ENCODE measurements at places on chromosomes 3 and 15.

DNA sequence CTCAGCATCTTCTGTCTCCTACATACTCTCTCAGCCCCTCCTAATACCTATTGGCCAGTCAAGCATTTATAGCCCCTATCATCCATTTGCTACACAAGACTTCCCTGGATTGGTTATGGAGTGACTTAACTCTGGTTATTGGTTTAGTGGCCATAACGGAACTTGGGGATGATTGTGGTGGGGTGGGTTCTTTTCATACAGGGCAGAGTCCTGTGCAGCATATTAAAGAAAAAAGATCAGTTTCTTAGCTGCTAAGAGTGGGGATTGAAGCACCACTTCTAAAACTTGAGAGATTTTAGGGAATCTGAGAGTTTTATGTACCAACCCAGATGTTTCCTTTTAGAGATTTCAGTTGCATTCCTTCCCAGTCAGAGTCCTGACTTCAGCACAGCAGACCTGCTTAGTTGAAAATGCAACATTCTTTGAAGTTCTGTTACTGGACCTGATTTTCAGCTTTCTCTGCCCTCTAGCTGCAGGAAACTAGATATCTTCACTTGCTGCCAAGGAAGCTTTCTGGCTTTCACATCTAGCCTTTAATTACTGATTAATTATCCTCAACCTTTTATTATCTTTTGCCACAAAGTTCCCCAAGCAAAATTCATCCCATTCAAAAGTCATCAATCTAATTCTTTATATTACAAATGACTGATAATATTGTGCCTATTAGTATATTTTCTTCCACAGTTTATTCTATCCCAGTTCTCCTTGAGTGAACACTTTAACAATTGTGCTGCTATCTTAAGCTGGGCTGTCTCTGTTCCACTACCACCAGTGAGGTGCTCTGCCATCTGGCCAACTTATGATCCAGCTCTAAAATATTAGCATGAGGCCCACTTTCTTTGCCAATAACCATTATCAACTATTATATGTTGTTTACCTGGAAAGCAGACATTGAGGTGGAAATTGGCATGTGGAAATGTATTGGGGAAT, 906.0 kb upstream of the ALCAM start:
- no peak for DNase-seq

- DNase-seq, result no peak
Observed at GRCh38 chr15:23912191-23912590, 225.1 kb upstream of the NDN start.

- DNase-seq, result peak; percentile 58
Observed at GRCh38 chr3:186931532-186932280, 1.4 kb downstream of the ST6GAL1 start.

DNA sequence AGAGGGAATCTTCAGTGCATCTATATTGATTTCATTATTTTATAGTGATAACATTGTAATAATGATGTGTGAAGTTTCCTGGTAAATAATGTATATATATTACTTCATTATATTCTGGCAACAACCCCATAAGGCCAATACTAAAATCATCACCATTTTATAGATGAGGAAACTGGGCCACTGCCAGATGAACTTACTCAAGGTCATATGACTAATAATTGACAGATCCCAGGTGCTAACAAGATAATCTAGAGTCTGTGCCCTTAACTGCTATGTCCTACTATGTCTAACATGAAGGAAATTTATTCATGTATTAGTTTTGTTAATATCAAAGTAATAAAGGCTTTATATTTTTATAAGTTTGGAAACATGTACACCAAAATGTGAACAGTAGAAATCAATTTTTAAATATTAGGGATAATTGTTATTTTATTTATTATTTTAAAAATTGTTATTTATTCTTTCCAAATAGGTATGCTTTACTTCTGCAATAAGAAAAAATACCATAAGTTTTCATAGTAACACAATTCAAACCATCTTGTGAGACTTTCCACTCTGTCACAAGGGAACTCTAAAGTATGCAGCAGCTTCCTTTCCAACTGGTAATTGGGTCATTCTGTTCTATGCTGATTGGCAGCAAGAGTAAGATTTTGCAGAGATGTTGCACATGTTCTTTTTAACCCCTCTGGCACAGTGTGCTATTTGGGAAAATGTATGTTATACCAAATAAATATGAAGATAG, 90.8 kb upstream of the CMC1 start:
- no peak for DNase-seq

GRCh38 chr15:83943849-83944404, 290.0 kb downstream of the ADAMTSL3 start:
- DNase-seq, result no peak

DNA sequence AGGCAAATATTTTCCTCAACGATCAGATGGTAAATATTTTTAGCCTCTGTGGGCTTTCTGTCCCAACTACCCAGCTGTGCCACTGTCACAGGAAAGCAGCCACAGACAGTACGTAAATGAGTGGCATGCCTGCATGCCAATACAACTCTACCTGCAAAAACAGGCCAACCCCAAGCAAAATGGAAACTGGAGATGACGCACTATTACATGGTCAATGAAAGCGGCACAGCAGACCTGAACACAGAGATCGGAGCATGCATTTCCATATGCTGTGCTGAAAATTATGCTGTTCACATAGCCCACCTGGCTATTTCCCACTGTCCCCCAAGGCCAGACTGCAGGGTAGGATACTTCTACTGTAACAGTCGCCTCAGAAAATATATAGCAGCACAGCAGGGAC, 57.8 kb downstream of the HERC2 start:
- DNase-seq, result no peak

- DNase-seq, result no peak
Observed at GRCh38 chr3:98733053-98733811, 29.9 kb upstream of the ST3GAL6 start.

DNA sequence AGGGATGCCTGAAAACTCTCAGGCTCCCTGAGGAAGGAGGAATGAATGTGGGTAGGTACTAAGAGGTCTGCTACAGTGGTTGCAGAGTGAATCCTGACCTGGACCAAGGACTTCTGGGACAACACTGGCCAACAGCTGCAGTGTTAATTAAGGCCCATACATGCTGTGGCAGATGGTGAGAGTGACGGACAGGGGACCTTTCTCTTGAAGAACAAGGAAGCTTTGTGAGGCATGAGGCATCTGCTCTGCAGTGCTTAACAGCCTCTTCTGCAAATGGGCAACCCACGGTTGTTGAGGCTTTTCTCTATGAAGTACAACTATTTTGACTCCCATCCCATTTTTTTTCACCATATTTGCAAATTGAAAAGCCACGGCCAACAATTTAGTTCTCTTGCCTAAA, 26.6 kb upstream of the ACAN start:
- DNase-seq, result no peak

DNA sequence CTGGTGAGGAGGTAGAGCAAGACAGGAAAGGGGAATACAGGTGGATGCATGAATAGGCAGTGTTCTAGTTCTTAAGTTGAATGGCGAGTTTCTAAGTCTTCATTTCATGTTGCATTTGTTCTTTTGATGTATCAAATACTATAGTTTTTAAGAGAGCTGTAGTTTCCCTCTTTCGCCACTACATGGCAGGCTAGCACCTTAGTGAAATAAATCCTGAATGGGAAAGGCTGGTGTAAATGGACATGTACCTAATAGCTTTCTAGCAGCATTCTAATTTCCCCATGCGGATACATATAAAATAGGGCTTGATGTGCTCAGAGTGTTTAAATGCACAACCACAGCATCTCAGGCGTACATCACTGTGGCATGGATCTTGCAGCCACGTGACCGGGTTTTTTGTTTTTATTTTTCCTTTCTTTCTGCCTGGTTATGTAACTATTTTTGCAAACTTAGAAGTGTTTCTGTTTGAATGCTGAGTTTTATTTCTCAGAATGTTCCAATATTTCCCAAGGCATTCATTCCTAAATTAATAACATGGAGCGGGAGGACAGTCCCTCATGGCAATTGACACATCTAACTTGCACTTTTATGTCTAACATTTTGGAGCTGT, 23.5 kb upstream of the CLN6 start:
- peak; percentile 2 for DNase-seq

DNA sequence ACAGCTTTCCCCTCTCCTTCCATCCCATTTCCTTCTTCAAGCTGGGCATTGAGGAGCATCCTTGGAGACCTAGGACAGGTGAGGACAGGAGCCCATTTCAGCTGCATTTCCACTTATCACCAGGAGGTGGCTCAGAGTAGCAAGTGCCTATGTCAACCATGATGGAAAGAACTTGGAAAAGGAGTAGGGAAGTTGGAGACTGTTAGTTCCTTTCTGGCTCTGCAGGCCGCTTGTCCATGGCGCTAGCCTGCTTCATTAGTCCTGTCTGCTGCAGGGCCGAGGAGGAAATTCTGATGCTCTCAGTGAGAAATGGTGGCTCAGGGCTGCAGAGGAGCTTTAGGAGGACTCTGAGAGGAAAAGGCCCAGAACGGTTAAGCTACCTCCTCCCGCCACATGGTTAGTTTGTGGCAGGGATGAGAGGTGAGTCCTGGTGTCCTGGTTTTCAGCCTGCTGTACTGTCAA, 7.0 kb upstream of the CD276 start:
- no peak for DNase-seq

GRCh38 chr15:90960298-90961091, 5.8 kb downstream of the RCCD1 start:
- DNase-seq, result no peak

GRCh38 chr3:42036483-42036823, 54.7 kb upstream of the TRAK1 start:
- no peak for DNase-seq

- no peak for DNase-seq
Observed at GRCh38 chr3:184755315-184755731, 43.5 kb upstream of the MAGEF1 start.

DNA sequence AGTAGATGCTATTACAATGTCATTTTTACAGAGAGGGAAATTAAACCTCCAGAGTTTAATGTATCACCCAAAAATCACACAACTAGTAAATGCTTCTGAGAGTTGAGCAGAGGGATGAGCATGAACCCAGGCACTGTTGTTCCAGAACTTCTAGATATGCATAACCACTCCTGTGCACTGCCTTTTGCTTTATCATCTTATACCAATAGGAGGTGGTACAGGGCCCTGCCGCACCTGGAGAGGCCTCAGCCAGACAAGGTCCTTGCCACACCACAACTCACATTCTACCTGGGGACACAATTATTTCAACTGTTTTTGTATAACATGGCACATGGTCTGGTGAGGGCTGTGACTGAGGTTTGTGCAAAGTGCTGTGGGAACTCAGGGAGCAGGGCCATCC, 78.5 kb upstream of the NTRK3 start:
- DNase-seq, result no peak

DNA sequence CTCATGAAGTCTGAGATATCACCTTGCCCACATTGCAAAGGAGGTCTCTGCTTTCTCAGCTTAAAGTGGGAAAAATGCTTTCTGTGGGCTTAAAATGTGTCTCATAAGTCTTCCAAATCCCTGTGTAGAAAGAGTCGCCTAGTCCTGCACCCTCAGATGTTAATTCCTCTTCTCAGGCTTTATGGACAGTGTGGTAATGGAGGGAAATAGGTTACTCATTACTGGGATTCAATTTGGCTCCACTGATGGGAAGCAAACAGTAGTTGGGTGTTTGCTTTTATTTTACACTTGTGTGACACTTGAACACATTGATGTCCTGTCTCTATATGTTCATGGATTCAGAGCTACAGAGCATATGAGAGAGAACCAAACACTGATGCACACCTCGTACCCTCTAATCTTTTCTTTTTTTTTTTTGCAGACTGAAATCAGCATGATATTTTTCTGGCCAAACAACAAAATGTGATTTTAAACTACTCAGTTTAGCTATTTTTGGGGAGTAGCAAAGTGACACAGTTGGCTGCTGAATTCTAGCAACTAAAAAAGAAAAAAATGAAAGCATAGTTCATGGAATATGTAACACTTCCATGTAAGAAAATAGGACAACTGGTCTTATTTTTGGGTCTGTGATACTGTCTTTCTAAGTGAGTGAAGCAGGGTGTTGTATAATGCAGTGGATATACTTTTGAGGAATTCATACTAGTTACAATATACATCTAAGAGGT, 8.6 kb downstream of the PTPRG start:
- no peak for DNase-seq

DNA sequence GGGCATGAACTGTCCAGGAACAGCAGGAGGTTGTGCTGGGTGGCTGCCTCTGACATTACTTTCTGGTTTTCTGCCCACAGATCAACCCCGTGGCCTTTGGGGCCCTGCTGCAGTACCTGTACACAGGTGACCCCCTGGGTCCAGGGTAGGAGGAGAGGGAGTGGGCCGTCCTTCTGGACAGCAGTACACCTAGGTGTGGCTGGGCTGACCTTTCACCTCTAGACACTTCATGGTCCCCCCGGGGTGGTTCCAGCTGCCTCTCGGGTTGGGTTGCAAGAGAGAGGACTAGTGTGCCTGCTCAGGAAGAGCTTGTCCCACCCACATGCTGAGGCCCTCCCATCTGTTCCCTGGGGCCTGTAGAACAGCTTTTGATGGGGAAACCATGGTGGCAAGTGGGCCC, 3.7 kb downstream of the ABTB1 start:
- no peak for DNase-seq

- DNase-seq, result no peak
Observed at GRCh38 chr15:98689431-98689861, 41.1 kb downstream of the IGF1R start.

DNA sequence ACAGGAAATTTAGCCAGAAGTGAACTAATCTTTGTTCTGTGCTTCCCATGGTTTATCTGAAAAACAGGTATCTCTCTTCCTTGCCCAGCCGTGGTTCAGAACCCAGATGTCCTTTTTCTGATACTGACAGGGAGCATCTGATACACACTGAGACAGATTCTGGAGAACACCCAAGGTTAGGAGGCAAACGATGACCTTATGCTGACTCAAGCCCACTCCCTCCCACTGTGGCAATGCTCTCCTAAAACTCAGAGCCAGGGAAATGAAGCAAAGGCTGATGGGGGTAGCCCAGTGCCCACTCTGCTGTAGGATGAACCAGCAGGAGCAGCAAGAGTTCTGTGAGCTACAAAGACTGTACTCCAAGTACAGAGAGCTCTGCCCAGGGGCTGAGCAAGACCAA, 225.1 kb downstream of the NTRK3 start:
- DNase-seq, result no peak

- no peak for DNase-seq
Observed at GRCh38 chr15:76065245-76065644, 5.5 kb downstream of the TMEM266 start.

DNA sequence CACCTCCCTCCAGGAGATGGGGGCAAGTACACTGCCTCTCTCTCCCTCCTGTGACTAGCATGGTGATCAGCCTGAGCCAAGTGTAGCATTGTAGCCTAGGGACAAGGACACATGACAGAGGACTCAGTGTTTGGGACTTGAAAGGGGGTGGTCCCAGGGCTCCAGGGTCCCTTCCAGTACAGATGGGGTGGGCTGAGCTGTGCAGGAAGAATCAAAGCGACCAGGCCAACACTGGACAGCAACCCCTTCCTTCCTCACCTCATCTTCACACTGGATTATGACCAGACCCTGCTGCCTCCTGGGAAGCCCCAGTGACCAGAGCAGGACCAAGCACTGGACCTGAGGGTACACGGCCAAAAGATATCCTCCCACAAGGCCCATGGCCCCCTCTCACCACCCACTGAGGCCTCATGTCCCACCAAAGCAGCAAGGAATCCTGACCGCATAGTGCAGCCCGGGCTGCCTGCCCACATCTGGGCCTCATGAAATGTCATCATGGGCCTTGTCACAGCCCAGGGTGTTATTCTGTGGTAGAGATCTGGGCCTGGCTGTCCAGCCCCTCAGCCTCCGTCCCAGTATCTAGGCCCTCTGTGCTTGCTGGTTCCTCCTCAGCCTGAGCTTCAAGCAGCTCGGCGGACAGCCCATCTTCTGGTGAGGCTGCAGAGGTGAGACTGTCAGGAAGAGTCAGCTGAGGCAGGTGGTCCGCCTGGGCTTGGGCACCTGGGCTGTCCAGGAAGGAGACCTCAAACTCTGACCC, 9.5 kb downstream of the GORASP1 start:
- no peak for DNase-seq
